WTC11 (cell line): ENCODE measurements at places on chromosomes 3 and 15.
A peak's percentile ranks its signal among the peaks of the same experiment; 100 is the strongest.

DNA sequence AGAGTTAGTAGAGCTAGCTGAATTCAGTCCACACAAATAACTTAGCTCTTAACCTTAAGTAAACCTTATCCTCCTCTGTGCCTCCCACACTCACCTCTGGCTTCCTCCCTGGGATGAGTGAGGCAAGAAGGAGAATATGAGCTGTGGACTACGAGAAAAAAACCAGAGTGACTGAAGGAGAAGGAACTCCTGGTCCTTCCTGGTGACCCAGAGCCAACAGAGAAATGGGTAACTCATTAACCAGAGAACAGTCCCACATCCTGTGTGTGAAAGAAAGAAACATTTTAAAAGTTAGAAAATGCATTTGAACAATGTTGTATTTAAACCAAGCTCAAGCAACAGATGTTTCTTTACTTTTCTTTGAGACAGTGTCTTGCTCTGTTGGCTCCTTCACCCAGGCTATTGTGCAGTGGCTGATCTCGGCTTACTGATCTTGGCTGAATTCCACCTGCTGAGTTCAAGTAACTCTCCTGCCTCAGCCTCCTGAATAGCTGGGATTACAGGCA is 27.5 kb upstream of the FAM81A start:
- no peak for DNase-seq

GRCh38 chr15:64288577-64288976 is 67.4 kb downstream of the CSNK1G1 start:
- DNase-seq, result no peak

DNA sequence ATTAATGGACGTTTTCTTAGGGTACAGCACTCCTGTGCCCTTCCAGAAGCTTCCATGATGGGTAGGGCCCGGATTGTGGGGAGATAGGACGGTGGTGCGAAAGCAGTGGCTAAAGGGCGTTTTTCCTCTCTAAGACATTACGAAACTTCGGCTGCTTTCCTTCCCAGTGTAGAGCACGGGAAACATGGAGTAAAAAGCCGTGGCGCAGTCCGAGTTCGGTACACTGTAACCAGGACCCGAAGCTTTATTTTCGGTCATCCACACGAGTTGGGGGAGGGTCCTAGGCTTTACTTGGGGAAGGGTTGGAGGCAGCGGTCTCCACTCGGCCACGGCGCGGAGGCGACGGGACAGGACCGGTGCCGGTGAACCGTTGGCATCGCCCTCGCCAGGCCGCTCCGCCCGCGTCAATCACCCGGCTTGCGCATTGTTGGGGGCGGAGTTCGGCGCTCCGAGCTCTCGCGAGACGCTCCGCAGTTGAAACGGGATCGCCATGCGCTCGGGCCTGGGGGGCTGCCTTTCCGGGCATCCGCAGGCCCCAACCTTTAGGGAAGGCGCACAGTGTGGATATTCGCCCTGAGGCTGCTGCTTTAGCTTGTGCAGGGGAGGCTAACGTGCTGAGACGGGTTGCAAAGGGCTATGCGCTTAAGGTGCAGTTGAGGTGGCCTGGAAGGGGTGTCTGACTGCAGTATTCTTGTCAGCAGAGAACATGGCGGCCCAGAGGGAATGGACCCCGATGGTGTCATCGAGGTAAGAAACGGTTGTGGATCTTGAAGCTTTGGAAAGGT is 546 bp downstream of the EIF4A2 start:
- peak; percentile 77 for DNase-seq

- no peak for DNase-seq
Measured at GRCh38 chr3:169573148-169573547, 90.4 kb downstream of the MECOM start.

DNA sequence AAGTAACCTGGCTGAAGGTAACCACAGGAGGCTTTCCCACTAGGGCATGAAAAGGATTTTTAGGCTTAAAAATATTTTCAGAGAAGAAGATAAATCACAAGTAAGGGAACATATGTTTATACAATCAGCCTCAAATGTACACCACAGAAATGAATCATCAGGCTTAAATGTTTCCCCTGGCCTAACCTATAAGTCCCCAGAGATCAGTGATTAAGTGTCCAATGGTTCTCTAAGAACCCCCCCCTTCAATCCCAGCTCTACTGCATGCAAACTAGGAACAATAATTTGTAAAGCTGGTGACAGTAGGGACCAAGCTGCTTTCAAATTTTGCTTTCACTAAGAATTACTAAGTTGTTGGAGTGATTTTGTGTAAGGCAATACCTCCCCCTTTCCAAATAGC is 431.6 kb upstream of the LMCD1 start:
- no peak for DNase-seq

GRCh38 chr15:92903631-92903965 is 3.5 kb downstream of the CHD2 start:
- no peak for DNase-seq

DNA sequence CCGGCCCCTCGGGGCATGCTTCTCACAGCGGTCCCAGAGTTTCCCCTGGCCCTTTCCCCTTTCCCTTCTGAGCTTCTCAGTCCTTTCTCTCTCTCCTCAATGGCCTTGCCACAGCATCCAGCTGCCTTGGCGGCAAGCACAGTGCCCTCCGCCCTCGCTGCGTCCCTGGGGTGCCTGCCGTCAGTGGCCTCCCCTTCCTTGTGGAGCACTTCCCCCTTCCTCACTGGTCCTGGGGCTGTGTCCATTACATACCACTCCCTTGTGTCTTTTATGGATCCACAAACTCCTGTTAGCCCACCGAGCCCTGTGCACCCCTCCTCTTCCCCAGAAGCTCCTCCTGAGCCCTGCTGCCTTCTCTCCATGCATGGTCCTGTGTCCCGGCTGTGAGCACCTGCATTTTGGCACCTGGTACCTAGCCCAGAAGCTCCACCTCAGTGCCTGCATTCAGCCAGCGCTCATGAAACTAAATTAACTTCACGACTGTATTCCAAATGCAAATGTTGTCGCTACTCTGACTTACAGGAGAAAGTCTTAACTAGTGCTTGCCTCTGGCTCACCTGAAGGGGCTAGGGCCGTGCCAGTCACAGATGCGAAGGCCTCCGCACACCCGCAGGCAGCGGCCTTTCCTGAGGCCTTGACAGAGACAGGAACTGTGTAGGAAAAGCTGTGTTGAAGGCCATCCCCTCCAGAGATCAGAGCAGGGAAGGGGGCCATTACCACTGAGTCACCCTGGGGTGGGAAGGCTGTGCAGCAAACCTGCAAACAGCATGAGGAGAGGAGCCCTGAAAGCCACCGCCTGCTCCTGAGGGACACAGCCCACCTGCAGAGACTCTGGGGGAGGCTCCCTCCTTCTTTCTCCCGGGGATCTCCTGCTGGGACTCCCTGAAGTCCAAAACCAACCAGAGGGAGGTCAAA is 19.1 kb upstream of the KLF13 start:
- no peak for DNase-seq

DNA sequence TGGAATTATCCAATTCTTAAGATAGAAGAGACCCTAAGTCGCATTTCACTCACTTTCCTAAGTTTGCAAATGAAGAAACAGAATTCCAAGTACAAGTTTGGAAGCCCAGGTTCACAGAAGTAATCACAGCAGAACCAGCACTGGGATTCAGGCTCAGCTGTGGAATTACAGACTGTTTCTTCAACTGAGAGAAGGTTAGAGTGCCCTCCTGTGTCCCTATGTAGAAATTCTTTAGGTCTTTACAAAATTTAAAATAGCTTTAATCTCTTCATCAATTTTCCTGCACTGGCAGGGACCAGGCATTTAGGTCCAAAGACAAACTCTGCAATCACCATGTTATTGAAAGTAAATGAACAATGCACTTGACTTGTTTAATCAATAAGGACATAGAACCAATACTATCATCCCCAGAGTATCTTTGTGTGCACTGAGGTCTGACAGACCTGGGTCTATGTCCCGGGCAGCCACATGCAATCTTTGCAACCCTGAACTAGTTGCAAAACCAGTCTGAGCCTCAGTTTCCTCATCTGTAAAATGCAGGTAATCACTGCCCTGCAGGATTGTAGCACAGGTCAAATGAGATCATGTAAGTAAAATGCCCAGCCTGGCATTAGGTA is 96.3 kb upstream of the ZBED2 start:
- DNase-seq, result no peak

DNA sequence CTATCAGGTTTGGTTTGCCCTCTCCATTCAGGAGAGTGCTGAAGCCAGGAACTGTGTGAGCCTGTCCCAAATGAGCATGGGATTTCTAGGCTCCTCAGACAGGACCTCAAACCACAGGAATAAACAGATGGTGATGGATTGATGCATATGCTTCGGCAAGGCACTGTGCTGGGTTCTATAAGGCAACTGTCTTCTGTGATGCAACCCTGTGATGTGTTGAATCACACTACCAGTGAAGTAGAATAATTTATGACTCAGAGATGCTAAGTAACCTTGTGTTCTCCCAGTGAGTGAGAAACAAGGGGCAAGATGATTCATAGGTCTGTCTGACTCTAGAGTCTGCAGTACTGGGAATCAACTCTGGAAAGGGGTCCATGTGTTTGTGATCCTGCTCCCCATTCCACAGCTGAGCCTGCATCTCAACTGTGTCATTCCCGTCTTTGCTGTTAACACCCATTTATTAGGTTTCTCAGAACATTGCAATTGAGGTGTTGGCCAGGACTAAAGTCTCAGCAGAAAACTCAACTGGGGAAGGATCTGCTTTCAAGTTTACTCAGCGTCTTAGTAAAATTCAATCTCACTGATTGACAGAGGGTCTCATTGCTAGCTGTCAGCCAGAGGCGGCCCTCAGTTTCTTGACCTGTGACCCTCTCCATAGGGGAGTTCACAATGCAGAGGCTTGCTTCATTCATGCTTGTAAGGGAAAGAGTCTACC is 510.1 kb upstream of the CFAP20DC start:
- no peak for DNase-seq
